K562 (cell line): ENCODE measurements at places on chromosomes 7 and 10. TPM values are rescaled to one million over a fixed set of nuclear protein-coding genes. Genes with fewer than 3 reads are reported as not detected.

- DNase-seq, result no peak
These were observed 136.3 kb downstream of the SH3PXD2A start for GRCh38 chr10:103719036-103719435.

GRCh38 chr10:118551535-118552100, 43.8 kb downstream of the PRLHR start:
- no peak for DNase-seq

The PTN gene
- not detected in 2 replicates for total RNA-seq

The OPN4 gene
- total RNA-seq, result not detected in 2 replicates

The KCNH2 gene
- total RNA-seq, result 368 and 385 TPM in 2 replicates

The CADPS2 gene
- total RNA-seq, result 0.04 and 0.18 TPM in 2 replicates

The PLEKHS1 gene
- total RNA-seq, result not detected in 2 replicates

The SDK1 gene
- 0.16 TPM in 2 replicates for total RNA-seq
